Suppressor macrophage (primary cell): ENCODE measurements at places on chromosomes 13 and 19.

DNA sequence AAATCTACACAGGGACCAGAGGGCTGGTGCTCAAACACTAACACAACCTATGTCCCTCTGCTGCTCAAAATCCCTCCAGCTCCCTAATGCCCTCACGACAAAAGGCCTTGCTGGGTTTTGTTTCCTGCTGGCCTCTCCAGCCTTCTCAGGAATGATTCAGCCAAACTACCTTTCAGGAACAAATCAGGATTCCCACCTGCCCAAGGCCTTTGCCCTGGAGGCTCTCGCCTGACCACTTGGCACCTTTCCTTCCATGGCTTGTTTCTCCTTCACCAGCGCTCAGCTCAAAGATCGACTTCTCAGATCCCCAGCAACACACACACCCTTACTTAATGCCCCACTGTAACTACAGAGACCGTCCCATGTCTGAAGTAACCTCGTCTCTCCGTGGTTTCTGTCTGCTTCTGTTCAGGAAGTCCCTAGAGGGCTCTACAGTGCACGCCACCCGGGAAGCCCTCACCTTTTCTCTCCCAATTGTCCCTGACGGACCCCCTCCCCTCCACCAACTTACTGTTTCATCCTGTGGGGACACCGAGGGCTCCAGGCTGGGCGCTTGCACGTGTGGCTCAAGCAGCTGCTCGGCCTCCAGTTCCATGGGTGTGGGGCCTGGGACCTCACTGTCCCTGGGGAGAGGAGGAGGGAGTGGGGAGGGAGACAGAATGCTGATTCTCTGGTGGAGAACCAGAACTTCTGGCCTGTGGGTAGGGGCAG, 3.2 kb upstream of the SIX5 start:
- no peak for DNase-seq

- DNase-seq, result no peak
Observed at GRCh38 chr19:30310602-30311263, 61.5 kb upstream of the ZNF536 start.

DNA sequence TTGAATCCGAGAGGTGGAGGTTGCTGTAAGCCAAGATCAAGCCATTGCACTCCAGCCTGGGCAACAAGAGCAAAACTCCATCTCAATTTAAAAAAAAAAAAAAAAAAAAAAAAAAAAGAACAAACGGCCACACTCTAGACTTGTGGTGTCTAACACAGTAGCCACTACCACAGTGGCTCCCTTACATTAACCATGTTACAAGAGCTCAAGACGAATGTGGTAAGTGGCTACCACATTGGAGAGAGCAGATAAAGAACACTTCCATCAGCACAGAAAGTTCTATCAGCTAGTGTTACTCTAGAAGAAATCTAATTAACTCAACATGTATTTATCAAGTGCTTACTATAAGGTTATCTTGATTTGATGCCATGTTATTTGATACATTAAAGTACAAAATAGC, 11.5 kb downstream of the XPO4 start:
- DNase-seq, result no peak

- DNase-seq, result peak; percentile 79
Observed at GRCh38 chr19:41597600-41598041, 21.7 kb downstream of the CEACAM21 start.

DNA sequence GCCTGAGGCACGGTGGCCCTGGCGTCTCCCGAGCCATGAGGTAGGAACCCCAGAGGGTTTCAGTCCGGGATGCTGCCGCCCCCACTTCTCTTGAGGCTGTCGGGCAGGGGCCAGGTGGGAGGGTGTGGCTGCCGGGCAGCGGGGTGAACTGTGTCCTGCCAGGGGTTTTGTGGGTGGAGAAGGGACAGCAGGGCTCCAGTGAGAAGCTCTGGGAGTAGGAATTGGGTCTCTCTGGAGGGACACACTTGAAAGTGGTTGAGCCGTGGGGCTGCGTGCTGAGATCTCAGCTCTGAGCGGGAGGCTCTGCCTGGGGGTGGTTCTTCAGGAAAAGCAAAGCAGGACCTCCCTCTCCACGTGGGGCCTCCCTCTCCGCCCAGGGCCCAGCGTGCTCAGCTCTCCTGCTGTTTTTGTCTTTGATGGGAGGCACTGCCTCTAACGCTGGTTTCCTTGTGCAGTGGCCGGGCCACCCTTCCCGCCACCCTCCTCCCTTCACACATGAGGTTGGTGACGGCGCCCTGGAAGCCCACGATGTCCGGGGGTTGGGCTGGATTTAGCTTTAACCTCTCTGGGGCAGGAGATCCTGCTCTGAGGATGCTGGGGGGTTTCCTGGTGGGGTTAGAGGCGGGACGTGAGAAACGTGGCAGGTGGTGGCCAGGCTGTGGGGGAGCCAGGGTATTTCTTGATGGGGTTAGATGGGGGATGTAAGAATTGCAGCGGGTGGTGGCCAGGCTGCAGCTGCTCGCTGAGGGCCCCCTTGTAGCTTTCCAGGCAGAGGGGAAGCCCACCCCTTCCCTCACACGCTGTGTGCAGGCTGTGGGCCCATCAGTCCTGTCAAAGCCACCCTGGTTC, 15.3 kb upstream of the ZNF554 start:
- no peak for DNase-seq

DNA sequence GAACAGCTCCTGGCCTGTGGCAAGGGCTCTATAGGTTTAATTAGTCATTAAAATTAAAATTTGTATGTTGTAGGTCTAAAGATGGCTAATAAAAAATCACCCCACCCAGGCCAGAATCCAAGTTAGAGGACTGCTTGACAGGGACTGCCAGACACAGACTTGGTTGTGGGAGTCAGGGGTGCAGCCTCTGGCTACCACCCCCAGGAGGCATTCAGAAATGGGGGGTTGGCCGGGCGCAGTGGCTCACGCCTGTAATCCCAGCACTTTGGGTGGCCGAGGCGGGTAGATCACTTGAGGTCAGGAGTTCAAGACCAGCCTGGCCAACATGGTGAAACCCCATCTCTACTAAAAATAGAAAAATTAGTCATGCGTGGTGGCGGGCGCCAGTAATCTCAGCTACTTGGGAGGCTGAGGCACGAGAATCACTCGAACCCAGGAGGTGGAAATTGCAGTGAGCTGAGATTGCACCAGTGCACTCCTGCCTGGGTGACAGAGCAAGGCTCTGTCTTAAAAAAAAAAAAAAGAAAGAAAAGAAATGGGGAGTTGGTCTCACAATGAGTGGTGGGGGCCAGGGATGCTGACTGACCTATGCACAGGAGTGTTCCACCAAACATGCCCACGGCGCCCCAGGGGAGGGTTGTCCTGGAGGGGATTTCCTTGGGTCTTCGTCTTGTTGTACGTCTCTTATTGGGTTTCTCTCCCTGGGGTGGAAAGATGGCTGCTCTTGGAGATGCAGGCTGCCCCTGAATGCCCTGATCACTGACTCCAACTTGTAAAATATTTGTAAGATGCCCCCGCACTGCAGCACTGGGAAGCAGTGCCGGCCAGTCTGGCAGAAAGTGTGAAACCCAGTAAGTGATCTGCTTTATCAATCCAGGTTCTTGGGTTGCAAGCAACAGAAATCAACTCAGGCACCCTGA, 68.8 kb downstream of the SIPA1L3 start:
- no peak for DNase-seq

DNA sequence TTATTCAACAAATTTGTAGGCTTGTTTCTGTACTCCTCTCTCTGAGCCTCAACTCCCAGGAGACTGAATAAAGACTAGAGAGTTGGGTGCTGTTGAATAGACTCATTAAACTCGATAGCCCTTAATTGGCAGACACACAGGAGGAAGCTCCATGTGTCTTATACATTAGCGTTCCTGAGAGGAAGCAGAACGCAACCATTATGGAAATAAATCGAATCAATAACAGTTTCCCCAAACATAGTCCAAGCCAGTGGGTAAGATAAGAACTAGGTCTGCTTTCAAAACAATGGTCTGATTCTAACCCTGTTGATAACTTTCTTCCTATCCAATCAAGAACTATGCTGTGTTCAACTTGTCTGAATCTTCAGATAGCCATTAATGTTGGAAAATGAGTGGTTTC, 118.1 kb upstream of the FNDC3A start:
- no peak for DNase-seq

DNA sequence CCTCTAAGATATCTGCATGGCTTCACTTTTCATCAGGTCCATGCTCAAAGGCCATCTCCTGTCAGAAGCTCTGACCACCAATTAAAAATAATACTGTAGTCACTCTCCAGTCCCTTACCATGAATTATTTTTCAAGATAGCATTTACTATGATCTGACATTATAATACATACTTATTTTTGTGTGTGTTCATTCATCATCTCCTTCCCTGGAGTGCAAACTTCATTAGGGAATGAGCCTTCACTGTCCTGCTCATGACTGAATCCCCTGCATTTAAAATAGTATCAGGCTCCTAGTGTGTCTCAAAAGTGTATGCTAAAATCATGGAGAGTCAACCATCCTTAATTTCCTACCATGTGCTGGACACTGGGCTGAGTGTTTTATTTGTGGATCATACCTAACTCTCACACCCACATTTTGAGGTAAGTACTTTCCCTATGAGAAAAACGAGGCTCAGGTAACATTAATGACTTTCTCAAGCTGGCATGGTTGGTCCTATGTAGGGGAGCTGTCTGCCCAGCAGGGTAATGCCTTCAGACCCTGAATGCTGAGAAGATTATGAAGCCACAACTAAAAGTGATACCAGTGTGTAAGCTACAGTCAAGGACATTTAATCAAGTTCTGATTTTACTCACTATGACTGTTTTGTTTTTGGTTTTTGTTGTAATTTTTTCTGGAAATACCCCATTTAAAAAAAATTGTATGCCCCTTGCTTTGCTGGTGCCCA, 16.3 kb downstream of the PLA2G4C start:
- no peak for DNase-seq

GRCh38 chr19:15779756-15780476, 7.5 kb upstream of the OR10H5 start:
- no peak for DNase-seq

DNA sequence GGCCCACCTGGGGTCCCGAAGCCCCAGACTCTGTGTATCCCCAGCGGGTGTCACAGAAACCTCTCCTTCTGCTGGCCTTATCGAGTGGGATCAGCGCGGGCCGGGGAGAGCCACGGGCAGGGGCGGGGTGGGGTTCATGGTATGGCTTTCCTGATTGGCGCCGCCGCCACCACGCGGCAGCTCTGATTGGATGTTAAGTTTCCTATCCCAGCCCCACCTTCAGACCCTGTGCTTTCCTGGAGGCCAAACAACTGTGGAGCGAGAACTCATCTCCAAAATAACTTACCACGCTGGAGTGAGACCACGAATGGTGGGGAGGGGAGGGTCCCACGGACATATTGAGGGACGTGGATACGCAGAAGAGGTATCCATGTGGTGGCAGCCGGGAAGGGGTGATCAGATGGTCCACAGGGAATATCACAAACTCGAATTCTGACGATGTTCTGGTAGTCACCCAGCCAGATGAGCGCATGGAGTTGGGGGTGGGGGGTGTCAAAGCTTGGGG, 1.0 kb upstream of the ICAM5 start:
- peak; percentile 74 for DNase-seq

- DNase-seq, result no peak
Observed at GRCh38 chr13:75946536-75947284, 310.6 kb downstream of the LMO7 start.

DNA sequence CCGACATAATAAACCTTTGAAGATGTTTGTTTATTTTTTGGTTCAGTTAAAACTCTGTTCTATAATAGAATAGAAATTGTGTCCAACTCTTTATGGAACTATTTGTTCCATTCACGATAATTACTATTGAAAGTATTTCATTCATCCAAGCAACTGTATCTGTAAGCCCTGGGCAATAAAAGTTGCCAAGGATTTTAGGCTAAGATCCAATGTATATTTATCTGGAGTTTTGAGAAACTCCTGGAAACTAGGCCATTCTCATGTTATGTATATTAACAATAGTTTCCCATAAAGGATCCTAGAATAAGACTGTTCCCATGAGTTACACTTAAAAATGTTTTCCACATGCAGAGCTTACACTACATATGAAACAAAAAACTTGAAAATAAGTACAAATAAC, 261.6 kb downstream of the SLITRK6 start:
- DNase-seq, result no peak

GRCh38 chr19:36605877-36606478, 865 bp downstream of the ZNF382 start:
- DNase-seq, result peak; percentile 30

DNA sequence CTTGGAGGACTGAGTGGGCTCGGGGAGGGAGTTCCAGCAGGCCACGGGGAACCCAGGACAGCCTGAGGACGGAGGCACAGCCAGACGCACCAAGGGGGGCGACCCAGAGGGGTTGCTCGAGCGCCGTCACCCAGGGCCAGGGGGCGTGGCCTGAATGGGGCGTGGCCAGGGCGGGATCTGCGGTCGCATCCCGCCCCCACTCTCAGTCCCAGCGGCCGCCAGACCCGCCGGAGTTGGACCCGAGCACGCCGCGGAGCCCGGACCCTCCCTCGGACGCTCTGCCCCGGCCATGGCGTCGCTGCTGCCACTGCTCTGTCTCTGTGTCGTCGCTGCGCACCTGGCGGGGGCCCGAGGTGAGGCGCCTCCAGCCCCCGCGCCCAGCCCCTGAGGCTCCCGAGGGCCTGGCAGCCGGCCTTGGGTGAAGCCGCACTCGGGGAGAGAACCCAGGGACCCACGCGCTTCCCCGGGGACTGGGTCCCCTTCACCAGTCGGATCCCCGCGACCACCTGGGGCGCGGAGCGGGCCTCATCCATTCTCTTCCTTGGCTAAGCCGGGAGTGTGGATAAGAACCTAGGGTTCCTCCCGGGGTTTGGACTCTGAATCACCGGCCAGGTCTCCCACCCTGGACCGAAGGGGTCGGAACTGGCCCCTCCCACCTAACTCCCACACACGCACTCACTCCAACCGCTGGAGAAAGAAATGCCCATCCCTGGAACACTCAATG, at the start of gene CILP2:
Gene CILP2 (plus strand): TSS at position 205 of the 724 bp plus-strand sequence. CDS start 85 bp downstream, at position 290.
- DNase-seq, result no peak

- DNase-seq, result no peak
Observed at GRCh38 chr19:2987797-2988196, 10.4 kb downstream of the TLE6 start.

DNA sequence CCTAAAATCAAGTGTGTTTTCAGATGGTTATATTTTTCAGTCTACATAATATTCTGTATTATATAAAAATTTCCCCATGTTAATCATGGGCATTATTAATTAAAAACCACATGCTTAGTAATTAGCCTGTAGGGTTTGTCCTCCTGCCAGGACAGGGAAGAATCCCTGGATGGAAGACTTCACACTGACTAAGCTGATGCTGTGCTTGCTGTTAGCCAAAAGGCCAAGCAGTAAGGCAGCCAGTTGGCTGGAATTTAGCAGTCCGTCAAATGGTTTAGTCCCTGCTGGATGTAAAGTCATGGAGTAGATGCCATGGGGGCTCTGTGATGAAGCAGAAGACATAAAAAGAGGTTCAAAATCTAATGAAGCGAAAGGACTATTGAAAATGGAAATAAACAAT, 168.0 kb upstream of the OBI1 start:
- DNase-seq, result no peak

- DNase-seq, result no peak
Observed at GRCh38 chr13:99963816-99964339, 7.7 kb downstream of the ZIC5 start.

GRCh38 chr13:102900193-102900608, 54.4 kb downstream of the ERCC5 start:
- DNase-seq, result no peak
